Fibroblast of skin of left biceps (primary cell): ENCODE measurements at places on chromosomes 11 and 22.

- DNase-seq, result no peak
These were observed at the start of gene MCHR1 for GRCh38 chr22:40679249-40679963. Gene MCHR1, plus strand, starts transcription at chr22:40679484. Its CDS starts 169 bp downstream, at chr22:40679653.

- DNase-seq, result no peak
These were observed 36.0 kb upstream of the OR4B1 start for GRCh38 chr11:48180627-48181026.

GRCh38 chr22:38853196-38853651 is 9.4 kb upstream of the NPTXR start:
- DNase-seq, result no peak

DNA sequence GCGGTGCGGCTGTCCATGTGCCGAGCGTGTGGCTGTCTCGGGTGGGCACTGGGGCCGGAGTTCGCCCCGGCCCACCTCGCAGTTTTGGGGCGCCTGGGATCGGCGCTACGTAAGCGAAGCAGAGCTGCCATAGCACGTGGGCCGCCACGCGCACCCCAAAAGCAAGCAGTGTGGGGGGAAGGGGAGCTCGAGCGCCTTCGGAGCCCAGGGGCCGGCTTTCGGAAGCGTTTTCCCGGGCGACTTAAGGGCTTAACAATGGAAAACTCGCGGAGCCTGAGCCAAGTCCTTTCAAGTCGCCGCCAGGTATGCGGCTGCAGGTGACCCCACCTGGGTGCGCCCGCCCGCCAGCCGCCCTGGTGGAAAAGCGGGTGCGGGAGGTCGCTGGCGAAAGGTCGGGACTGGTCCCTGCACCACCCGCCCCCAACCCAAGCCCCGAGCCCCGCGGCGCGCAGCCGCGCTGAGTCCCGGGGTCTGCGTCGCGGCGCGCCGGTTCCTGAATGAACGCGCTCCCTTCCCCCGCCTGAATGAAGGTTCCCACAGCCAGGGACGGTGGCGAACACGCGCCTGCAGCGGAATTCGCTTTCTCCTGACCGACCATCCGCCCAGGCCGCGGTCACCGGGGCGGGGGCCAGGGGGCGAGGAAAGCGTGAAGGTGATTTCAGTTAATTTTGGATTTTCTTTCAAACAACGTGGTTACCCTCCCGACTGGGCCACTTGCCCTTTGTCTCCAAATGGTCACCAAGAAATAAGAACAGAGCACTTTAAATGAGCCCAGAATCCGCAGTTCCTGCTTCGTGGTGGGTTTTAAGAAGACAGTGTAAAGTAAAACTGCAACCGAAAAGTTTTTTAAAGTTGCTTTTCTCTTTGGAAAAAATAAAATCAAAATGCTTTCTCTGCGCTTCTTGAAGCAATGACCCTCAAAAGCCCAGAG is 2.8 kb upstream of the CCND1 start:
- DNase-seq, result no peak

DNA sequence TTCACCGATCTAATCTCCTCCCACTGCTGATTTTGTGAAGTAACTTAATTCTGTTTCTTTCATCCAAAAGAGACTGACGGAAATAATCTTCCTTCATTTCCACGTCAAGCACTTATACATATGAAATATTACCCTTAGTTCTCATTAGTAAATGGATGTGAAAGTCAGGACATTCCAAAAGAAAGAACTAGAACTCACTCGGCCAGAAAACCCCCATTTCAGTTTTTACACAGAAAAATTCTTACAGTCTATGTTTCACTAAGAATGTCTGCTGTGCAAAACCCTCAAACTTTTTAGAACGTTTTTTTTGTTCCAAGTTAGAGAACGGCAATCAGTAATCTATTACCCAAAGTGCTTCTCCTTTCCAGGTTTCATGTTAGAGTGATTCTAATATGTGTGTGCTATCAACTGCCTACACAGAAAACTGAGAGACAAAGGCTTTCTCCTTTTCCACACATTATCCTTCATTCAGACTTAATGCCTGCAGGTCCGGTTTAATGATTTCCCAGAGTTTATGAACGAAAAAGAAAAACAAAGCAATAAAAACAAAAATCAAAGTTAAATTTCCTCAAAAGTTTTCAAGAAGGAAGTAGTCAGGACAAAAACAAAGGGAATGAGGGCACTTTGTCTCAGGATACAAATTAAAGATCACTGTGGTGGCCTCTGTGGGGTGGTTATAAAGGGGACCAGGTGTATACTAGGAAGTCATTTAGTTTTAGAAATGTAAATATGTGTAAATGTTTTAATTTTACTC is 11.3 kb upstream of the SESN3 start:
- DNase-seq, result no peak

GRCh38 chr11:17014321-17014832 is at the start of gene PLEKHA7:
Gene PLEKHA7, minus strand, starts transcription at chr11:17014414. Its CDS starts 13 bp downstream, at chr11:17014401.
- DNase-seq, result no peak
